ENCODE measurements at places on chromosomes 12 and 14. TPM values are rescaled to one million over a fixed set of nuclear protein-coding genes. Genes with fewer than 3 reads are reported as not detected.

The OTOGL gene
- total RNA-seq: 8.5 TPM

The SLC10A1 gene
- not detected for total RNA-seq

The BRI3BP gene
- total RNA-seq: 29.4 TPM

The FGF23 gene
- total RNA-seq: not detected

The TMEM121 gene
- 16.2 TPM for total RNA-seq

The MYF5 gene
- not detected for total RNA-seq

The IKZF4 gene
- total RNA-seq: 12.9 TPM

The KLRC4 gene
- 1.3 TPM for total RNA-seq

The PGF gene
- 4.8 TPM for total RNA-seq

The C12orf50 gene
- total RNA-seq: 0.25 TPM

The PLD4 gene
- 4.1 TPM for total RNA-seq

The SERPINA10 gene
- total RNA-seq: not detected

The RGS6 gene
- total RNA-seq: 38.3 TPM

The IL22 gene
- total RNA-seq: not detected

The DNAL1 gene
- 29.7 TPM for total RNA-seq

The GPR162 gene
- total RNA-seq: 201 TPM

The PKP2 gene
- total RNA-seq: 9.2 TPM

The MAP3K9 gene
- 30.3 TPM for total RNA-seq

The GZMH gene
- not detected for total RNA-seq

The RIPK3 gene
- 1.5 TPM for total RNA-seq

The KRT78 gene
- not detected for total RNA-seq

The TSHR gene
- not detected for total RNA-seq

The ITGA7 gene
- total RNA-seq: 47.9 TPM

The EMP1 gene
- 38.9 TPM for total RNA-seq

The MAP1LC3B2 gene
- 4.0 TPM for total RNA-seq

The HPD gene
- total RNA-seq: not detected
